ENCODE measurements at places on chromosomes 4 and X. TPM values are rescaled to one million over a fixed set of nuclear protein-coding genes. Genes with fewer than 3 reads are reported as not detected.

GRCh38 chrX:154751669-154752271 lies 893 bp upstream of the GAB3 start:
- no peak for DNase-seq

- no peak for DNase-seq
Measured at GRCh38 chr4:186158021-186158813, 33.1 kb upstream of the CYP4V2 start.

DNA sequence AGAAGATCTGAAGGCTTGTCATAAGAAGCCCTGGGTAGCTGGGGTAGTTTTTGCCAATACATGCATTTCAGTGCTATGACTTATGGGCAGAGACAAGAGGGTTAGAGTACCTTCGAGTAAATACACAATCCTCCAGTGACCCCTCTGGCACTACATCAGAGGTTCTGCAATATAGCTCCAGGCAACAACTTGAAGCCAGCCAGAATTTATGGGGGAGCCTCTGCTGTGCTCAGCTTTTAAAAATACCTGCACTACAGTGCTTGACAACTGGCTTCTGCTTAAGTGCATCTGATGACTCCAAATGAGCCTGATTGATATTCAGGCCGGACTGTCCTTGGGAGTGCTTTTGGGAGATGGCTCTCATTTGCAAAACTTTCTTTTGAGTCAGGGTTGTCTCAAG lies 44.9 kb upstream of the SMAD1 start:
- no peak for DNase-seq

DNA sequence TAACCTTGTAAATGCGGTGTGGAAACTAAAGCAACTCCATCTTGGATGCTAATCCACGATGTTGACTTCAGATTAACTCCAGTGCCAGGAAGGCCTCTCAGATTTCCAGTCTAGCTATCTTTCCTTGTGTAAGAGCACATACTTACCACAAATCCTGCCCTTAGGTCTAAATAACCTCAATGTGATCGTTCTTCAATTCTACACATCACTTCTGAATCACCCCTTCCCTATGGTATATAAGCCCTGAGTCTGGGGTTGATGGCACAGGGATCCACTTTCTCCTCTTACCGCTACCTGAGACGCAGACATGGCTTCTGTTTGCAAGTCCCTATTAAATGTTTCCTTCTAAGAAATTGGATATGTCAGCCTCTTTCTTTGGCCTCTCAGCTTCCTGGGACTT lies 17.5 kb upstream of the ZNF41 start:
- no peak for DNase-seq

FGB gene
- not detected for total RNA-seq

BANK1 gene
- 7.5 TPM for total RNA-seq

GRCh38 chrX:49656533-49656932 lies 39.3 kb downstream of the PAGE1 start:
- DNase-seq: no peak

MSX1 gene
- 9.7 TPM for total RNA-seq

MYOZ2 gene
- 0.28 TPM for total RNA-seq

DNA sequence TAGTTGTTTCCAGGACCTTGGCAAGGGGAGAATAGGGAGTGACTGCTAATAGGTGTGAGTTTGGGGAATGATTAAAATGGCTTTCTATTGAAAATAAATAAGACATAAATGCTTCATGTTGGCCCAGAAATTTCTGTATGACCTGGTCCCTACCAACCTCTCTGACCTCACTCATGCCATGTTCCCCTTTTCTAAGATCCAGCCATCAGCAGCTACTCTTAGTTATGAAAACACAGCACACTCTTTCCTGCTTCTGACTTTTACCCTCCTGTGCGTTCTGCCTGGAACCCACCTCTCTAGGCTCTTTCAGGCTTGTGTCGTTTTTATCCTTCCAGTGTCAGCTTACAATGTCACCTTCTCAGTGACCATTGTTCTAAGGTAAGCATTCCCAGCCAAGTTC lies 14.8 kb upstream of the CXCL5 start:
- DNase-seq: no peak

GRCh38 chr4:173014836-173015235 lies 153.8 kb upstream of the GALNT7 start:
- DNase-seq: no peak

GRCh38 chr4:183142571-183143550 lies 43.8 kb downstream of the WWC2 start:
- peak; percentile 57 for DNase-seq

DNA sequence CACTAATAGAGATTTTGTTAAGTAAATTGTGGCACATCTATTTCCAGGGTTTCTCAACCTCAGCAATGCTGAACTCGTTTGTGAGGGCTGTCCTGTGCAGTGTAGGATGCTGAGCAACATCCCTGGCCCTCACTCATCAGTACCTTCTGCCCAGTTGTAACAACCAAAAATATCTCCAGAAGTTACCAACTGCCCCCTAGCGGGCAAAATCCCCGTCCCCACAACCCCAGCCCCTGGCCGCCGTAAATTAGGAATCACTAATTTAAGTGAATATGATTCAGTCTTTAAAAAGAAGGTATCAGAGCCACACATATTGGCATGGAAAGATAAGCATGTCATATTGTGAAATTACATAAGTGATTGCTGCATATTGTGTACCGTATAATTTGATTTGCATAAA lies 123.4 kb downstream of the ASB9 start:
- no peak for DNase-seq

- no peak for DNase-seq
Measured at GRCh38 chrX:22220941-22221340, 51.8 kb upstream of the CBLL2 start.

DNA sequence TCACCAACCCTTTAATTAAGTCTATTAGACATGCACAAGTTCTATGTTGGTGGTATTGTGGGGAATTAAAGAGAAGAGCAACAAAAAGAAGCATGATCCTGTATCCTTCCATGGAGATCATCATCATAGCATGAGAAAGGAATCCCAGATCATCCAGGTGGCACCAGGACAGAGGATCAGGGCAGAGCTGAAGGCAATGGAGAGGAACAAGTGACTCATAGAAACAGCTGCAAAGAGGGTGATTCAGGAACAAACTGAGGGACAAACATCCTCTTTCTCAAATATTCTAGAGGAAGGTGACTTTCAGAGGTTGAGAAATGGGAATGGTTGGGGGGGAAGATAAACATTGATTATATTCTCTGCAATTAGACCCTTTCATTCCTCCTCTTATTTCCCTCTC lies 105.5 kb upstream of the OTUD4 start:
- DNase-seq: no peak

DNA sequence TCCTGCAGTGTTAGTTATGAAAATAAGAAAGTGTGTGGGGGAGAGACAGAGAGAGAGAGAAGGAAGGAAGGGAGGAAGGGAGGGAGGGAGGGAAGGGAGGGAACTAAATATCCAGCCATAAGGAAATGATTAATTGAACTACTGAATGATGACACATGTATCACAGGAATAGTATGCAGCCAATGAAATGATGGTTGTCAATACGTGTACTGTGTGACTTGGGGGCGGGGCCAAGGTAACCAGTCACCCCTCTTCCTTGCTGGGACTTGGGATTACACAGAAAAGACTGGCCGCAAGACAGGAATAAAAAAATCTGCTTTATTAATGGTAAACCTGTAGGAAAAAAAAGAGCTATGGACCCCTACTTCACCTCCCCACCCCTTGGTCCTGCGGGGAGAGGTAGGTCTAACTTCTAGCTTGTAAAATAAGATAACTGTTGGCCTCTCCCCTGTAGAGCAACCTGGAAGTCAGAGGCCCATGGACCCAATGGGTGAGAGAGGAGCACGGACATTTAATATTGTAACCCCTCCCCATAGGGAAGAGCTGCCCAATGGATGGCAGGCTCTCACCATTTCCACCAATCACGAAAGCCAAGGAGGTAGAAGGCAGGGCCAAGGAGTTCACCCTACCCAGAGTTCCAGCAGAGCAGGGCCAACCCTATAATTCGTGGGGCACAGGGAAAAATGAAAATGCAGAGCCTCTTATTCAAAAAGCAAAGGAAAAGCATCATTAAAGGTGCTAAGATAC lies 7.4 kb downstream of the PPP2R2C start:
- DNase-seq: no peak

DNA sequence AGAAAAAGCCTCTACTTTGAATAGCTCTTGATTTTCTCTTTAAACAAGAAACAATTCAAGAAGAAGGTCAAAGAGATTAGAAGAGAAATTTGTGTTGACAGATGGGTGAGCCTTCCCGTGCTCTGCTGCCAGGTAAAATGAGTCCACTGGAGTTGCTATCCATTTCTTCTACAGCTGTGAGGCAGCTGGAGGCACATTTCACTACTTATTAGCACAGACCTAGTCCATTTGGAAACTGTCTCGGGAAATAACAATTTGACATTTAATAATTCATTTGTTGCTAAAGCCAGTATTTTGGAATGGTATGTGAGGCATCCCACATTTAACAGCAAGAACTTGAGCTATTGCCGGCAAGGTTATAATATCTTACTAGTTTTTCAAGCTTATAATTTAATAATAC lies 396.8 kb upstream of the GRIA3 start:
- DNase-seq: no peak

ZBTB49 gene
- total RNA-seq: 3.7 TPM

GRCh38 chrX:65928522-65928921 lies 111.4 kb downstream of the VSIG4 start:
- no peak for DNase-seq

DNA sequence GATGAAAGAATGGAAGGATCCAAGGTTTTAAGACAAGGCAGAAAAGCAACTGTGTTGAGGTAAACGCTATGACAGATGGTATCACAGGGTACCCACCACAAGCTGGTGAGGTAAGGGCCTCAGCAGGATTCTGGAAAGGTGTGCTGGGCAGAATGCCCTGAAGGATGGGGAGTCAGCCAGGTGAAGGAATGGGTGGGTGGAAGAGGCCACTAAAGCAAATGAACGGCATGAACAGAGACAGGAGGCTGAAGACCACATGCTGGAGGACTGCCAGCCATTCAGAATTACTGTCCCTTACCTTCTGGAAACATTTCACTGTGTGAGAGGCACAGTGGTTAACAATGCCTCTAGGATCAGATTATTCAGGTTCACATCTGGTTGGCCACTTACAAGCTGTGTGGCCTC lies 23.6 kb downstream of the GPRIN3 start:
- DNase-seq: no peak

DNA sequence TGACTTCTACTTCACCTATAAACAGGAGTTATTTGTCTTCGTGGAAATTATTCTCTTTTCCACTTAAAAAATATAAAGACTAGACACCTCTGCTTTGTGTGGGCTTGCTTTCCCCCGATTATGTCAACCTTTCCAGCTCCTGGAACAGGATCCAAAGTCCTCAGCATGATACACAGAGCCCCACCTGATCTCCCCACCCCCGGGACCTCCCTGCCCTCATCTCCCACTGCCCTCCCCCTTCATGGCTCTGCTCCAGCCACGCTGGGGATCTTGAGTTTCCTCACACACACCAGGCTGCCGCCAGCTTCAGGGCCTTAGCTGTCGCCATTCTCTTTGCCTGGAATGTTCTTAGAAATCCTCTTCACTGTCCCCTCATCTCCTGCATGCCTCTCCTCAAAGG lies 55.3 kb downstream of the MBNL3 start:
- DNase-seq: no peak

GCNA gene
- total RNA-seq: 3.0 TPM

GRCh38 chrX:72663737-72664136 lies 50.4 kb downstream of the PHKA1 start:
- no peak for DNase-seq

USP17L28 gene
- not detected for total RNA-seq

GRCh38 chr4:82786828-82787227 lies 11.8 kb downstream of the SCD5 start:
- DNase-seq: no peak

DNA sequence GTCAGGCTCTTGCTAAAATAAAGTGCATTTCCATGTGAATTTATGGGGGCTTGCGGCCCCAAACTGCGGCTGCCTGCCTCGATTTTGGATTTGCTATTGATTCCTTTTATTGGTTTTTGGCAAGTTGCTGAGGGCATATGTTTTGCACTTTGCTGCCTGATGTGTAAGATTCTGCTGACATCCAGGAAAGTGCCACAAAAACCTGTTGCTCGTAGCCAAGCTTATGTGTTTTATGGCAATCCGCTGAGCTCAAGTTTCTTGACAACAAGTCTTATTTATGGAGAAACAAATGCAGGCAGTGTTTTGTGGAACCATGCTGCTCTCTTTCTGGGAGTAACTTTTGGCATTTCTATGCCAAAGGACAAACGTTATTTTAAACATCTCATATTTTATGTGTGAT lies 97.3 kb upstream of the DDIT4L start:
- DNase-seq: no peak

TRPC5OS gene
- total RNA-seq: not detected

MAMLD1 gene
- 1.4 TPM for total RNA-seq

DNA sequence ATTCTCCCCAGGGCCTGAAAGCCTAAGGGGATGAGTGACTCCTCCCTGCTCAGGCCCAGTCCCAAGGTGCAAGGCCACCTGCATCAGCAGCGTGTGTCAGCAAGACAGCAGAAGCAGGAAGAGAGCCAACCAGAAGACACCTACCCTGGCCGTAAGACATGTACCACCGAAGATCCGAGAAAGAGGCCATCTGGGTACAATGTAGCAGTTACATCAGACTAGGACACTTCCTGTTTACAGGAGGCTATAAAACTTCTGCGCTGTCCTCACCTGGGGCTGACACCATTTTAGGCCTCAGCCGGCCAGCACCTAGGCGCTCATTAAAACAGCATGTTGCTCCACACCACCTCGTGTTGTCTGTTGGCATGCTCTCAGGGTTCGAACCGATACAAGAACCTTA lies 19.1 kb upstream of the HERC6 start:
- no peak for DNase-seq

KLHL13 gene
- 34.4 TPM for total RNA-seq

GRCh38 chr4:79913581-79913980 lies 159.4 kb downstream of the ANTXR2 start:
- DNase-seq: no peak

DNA sequence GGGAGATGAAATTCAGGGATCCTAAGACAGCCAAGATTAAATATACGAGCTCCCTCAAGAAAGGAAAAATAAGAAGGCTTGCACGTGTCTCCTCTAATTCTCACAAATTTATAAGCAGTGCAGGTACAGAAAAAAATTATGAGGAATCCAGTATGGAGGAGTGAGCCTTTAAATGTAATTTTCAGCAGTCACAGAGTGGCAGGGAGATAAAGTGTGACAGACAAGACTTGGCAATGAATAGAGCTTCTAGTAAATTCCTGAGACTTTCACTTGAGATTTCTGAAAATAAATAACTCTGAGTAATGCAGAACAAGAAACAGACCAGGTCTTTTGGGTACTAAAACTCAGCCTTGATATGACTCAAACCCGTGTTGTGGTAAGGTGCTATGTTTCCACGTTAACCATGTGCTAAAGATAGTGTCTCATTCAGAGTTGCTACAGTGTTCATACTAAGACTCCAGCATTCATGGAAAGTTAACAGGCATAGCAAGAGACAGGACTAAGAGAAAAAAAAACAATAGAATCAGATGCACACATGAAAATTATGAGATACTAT lies 119.8 kb downstream of the SPOCK3 start:
- no peak for DNase-seq

DNA sequence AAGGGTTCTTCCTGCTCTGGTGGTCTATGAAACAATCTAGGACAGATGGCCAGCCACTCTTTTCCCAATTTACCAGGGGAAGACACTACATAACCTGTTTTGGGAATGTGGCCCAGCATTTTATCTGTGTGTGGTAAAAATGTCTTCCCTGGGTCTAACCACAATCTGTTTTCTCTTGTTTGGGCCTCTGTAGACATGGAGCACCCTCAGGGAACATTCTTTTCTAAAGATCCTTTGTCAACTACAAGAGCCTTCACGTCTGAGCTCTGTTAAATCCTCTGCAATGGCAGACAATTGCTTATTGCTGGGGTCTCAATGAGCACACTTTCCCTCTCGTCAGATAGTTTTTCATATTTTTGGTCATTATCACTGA lies 35.5 kb downstream of the PLAC1 start:
- DNase-seq: no peak

SYNPO2 gene
- 28.3 TPM for total RNA-seq

UVSSA gene
- 26.1 TPM for total RNA-seq

CAMK2D gene
- 52.6 TPM for total RNA-seq

All from adrenal gland (tissue), 19 donors.